ENCODE measurements at places on chromosomes 11 and 22.

DNA sequence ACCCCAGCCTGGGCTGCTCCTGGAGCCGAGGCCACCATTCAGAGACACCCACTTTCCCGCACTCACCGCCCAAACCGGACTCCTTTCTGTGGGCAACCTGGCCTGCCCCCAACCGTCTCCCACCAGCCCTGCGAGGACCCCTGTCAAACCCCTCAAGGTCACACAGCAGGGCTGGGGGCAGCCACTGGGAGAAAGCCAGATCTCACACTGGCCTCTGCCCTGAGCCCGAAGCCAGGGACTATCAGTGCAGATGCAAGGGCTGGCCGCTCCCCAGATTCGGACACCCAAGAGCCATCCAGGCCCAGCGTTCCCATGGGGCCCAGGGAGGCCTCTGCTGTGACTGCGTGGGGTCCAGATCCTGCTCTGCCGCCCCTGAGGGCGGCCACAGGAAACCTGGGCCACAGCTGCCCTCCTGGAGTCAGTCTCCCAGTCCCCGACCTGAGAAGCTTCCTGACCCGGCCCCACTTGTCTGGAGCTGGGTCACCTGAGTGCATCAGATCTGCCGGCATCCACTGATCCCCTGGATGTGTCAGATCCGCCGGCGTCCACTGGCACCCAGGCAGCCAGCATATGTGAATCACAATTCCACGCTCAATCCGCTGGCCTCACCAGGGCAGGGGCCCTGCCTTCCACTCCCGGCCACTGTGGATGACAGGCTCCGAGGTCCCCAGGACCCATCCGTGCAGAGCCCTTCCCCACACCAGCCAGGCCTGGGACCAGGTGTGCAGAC, 139.7 kb downstream of the BRD1 start:
- DNase-seq = no peak

GRCh38 chr11:16321148-16321547, 35.2 kb downstream of the SOX6 start:
- DNase-seq = peak; percentile 1

GRCh38 chr11:125980436-125980835, 34.6 kb downstream of the VSIG10L2 start:
- DNase-seq = no peak

DNA sequence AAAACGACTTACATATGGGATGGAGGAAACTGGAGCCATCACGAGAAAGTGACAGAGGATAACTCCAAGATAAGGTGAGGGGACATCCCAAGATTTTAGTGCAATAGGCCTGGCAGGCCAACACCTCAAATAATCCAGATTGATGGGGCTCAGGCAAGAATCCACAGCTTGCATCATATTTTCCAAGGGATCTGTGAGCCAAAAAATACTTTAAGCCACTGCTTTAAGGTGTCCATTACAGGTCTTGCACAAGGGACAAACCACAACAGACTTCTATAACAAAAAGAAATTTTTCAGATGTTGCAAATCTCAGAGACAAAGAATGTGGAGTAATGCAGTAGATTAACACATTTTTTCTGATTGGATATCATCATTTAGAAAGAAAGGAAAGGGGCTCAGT, 45.6 kb downstream of the DENND5A start:
- DNase-seq = no peak

GRCh38 chr11:112722148-112722547, 239.1 kb upstream of the NCAM1 start:
- DNase-seq = no peak

- no peak for DNase-seq
These were observed 25.4 kb downstream of the PDGFB start for GRCh38 chr22:39219071-39220039.

DNA sequence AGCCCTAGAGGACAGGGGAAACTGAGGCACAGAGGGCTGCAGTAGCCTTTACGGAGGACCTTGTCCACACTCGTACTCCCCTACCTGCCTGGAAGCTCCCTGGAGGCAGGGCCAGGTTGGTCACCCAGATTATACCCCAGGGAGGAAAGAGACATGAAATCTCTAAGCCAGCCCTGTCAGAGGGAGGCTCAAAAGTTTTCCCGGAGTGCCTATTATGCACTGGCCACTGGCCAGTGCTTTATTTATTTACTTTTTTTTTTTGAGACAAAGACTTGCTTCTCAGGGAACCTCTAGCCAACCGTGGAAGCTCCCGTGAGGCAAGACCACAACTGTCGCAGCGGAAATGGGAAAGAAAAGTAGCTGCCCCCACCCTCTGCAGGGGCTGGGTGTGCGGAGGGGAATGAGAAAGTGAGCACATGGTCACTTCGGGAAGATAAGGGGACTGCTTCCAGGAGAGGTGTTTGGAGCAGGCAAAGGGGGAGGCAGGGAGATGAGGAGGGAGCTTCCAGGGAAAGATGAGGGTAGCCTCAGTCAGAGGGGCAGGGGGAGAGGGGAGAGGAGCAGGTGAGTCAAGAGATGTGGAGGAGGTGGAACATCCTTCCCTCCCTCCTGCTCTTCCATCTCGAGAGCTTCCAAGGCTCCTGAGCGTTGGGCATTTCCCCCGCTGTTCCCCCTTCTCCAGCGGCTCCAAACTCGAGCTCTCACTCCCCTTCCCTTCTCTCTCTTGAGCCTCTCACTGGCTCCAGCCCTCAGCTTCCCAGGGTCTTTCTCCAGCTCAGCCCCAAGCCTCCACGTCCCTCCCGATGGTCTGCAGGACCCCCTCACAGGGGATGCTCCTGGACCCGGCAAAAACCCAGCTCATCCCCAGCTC, 4.3 kb downstream of the IL2RB start:
- no peak for DNase-seq

- DNase-seq = no peak
These were observed 4.3 kb upstream of the CHID1 start for GRCh38 chr11:914747-915501.

DNA sequence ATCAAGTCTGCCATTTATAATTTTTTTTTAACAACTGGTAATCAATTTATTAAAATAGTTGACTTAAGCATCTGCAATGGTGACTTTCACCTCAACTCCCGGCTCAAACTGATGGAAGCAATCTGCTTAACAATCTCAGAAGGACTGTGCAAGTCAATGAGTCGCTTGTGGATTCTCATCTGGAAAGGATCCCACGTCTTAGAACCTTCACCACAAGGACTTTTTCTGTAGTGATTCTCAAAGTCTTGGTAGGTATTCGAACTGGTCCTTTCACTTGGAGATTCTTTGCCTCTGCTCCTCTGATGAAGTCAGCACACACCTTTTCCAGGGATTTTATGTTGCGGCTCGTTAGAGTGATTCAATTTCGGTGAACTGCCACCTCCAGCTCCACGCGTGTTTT, 7.3 kb downstream of the RSF1 start:
- no peak for DNase-seq

GRCh38 chr22:31623592-31624304, 38.3 kb downstream of the PISD start:
- no peak for DNase-seq

GRCh38 chr11:117523680-117524079, 196.0 kb downstream of the CEP164 start:
- no peak for DNase-seq

GRCh38 chr11:60953781-60954180, 1.8 kb upstream of the SLC15A3 start:
- no peak for DNase-seq

DNA sequence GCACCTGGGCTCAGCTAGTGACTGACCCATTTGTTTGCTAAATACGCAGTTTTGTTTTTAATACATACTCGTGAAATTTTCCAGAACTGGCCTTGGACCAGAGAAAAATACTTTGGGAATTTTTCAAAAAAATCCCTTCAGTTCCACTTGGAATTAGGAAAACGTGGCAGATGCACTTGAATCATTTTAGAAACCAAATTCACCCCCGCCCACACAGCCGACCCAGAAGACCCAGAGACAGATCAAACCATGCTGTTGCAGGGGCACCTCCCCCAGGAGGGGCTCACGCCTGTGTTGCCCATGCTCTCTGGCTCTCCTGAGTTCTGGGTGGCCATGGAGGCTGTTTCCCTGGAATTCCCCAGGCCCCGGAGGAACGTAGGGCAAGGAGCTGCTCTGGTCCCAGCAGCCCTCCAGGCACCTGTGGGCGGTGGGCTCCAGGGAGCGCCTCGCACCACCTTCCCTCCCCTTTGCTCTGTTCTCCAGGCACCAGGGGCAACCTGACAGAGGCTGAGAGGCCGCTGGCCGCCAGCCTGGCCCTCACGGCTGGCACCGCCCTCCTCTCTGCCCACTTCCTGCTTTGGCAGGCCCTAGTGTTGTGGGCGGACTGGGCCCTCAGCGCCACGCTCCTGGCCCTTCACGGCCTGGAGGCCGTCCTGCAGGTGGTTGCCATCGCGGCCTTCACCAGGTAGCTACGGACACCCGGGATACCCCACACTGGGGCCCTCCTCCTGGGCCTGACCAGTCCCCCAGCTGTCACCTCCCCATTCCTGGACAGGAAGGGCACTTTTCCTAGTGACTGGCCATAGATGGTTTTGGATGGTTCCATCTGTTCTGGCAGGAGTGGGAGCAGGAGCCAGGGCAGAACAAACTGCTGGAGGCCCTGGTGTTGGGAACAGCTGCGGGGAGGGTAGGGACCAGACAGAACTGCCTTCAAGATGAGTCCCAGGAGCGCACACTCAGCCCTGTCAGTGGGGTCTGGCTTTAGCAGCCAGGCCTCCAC, 3.3 kb upstream of the EPS8L2 start:
- no peak for DNase-seq

Measured in activated CD4-positive, alpha-beta T cell treated with anti-CD3 and anti-CD28 coated beads, Interleukin-2, Interleukin-4, amounts not matched to agents 100 ng/mL and 50 ng/mL, durations not matched to agents 16 hours and 8 hours (primary cell).